ENCODE measurements at places on chromosomes 1 and 21.

- no peak for DNase-seq
Measured at GRCh38 chr1:200653022-200653462, 16.7 kb downstream of the DDX59 start.

- no peak for DNase-seq
Measured at GRCh38 chr1:245168086-245168485, 13.3 kb downstream of the KIF26B start.

DNA sequence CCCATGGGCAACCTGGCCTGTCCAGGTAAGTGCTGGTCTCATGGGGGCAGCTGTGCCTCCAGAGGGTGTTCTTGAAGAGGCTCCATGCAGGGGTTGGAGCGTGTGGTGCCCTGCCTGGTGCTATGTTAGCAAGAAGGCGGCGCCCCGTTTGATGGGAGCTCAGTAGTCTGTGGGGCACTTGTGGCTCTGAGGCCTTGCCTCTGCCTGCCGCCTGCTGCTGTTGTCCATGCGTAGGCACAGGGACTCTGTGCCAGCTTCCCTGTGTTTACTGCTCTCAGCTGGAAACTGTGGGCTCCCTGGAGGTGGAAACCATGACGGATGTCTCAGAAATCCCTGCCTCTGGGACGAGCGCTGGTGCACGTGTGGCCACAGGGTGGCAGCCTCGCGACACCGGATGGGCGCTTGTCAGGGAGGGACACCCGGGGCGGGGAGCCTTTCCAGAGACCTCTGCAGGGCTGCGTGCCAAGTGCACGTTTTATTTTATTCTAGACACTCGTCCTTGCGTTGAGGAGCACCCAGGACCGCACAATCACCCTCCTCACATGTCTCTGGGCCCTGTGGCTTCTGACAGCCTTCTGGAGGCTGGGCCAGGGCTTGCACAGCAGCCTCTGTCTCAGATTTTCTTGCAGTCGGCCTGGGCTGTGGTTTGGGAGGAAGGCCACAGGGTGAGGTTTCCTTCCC is 27.1 kb downstream of the SNAP47 start:
- DNase-seq, result peak; percentile 33

DNA sequence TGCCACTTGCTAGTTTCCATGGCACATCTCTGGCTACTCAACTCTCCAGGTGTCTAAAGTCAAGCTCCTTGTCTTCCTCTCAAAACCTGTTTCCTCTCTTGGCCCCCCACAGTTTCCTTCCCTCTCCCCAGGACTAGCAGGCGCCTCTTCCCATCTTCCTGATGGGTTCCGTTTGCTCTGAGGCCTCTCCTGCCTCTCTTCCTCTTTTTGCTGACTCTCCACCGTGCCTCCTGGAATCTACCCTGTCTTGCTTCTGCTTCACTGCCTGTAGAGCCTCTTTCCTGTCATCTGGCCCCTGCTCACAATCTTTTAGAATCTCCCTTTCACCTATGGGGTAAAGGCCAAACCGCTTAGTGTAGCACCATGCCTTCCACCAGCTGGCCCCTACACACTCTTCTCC is 21.8 kb upstream of the LHX4 start:
- DNase-seq, result no peak

DNA sequence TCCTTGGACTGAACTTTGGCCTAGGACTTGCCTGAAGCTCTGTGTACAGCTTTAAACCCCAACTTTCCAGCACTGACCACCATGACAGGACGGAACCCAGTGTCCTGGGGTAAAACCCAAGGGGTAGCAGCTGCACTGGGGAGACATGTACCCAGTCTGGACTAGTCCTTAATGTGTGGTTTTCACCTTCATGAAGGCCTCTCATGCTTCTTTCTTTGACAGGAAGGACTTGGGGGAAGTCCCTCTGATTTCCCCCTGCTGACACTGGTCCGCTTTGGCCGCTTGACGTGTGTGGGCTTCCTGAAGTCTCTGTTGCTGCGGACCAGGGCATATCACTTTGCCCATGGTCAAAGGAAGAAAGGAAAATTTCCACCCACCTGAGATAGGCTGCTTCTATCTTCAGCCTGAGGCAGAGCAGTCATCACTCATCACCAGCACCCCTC is 66.3 kb upstream of the PRDX6 start:
- no peak for DNase-seq

GRCh38 chr1:99777752-99778151 is 11.3 kb upstream of the FRRS1 start:
- no peak for DNase-seq

DNA sequence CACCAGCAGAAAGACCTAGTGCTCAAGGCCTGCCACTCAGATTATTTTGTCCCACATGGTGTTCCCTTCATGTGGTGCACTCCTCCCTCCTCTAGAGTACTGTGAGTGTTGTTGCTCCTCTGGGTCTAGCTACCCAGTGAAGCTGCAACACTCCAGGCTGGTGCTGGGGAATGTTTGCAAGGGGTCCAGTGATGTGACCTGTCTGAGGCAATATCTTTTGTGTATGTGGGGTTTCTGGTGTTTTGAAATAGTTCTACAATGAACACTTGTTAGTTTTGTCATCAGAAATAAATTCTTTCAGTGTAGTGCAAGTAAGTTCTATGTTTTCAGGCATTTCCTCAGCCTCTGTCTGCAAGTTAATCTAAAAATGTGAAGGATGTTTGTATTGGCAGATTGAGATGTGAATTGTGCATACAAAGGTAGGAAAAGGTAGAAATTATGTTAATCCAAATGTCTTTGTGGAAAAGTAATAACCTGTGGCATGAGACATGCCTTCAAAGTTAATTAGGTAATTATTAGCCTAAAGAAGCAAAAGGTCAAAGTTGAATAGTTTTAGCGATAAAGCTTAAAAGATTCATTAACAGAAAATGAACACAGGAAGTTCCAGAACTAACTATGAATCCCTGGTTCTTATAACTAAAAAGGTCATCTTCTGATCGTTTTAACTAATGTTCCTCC is 616.8 kb downstream of the LTN1 start:
- peak; percentile 32 for DNase-seq

DNA sequence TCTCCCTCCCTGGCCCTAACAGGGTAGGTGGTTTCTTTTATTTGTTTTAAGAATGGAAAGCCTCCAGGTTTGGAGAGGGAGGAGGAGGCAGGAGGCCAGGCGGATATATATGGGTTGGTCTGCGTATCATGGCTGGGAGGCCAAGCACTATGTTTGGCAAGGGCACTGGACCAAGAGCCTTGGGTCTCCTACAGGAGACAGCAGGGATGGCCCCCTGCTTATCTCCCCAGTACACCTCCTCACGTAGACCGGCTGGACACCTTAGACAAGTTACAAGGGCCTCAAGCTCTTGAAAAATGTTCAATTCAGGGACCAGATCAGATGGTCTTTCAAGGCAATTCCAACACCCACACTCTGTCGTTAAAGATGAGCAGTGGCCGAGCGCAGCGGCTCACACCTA is 10.9 kb downstream of the SLC41A1 start:
- no peak for DNase-seq

DNA sequence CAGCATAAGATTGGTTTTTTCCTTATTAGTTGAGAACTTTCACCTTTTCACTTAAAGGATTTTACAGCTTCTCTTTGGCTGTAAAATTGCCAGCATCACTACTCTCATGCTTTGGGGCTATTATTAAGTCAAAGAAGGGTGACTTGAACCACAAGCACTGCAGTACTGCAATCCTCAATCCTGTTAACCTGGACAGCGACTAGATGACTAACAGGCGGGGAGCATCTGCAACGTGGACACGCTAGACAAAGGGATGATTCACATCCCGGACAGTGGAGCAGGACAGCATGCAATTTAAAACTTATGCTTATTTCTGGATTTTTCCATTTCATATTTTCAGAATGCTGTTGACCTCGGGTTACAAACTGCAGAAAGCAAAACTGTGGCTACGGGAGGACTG is 8.1 kb downstream of the ARV1 start:
- DNase-seq, result peak; percentile 80

GRCh38 chr1:207956986-207957385 is 46.1 kb upstream of the CD34 start:
- no peak for DNase-seq

GRCh38 chr1:64590316-64590715 is 120.4 kb downstream of the CACHD1 start:
- DNase-seq, result no peak

DNA sequence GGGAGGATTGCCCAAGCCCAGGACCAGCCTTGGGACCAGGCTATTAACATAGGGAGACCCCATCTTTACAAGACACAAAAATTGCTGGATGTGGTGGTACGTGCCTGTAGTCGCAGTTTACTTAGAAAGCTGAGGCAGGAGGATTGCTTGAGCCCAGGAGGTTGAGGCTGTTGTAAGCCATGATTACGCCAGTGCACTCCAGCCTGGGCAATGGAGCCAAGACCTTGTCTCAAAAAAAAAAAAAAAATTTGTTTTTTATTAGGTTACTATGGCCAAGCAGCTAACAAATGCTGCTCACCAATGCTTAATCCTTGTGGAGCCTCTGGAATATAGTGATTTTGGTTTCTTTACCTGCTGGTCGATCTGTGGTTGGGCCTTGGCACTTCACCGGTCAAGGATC is 8.8 kb downstream of the ARID1A start:
- DNase-seq, result no peak

DNA sequence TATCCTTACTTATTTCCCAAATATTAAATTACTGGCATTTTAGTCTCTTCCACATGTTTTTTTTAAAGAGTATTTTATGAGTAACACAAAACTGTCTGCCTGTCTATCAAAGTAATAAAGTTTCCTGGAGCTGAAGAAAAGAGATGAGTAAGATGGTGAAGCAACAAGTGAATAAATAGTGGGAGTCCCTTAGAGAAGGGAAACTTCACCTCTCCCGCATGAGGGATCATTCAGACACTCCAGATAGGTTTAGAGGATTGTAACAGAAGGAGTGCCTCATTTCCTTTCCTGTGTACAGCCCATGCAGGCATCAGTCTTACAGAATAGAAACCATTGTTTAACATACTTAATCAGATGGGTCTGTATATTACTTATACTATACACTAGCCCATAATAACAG is 205.7 kb downstream of the USP25 start:
- peak; percentile 58 for DNase-seq

DNA sequence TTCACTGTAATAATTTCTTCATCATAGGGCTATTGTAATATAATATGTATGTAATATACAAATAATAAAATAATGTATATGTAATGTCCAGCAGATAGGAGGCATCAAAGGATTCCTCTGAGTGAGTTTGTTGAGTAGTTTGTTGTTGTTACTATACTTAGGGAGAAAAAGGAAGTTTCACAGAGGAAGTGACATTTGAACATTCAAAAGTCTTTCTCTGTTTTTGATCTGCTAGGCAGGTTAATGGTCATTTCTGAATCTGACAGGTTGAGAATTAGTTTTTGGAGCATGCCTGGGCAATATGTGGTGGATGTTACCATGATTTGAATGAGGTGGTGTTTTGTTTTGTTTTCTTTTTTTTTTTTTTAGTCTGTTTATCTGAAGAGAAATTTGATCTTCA is 102.1 kb downstream of the NRDC start:
- DNase-seq, result no peak

DNA sequence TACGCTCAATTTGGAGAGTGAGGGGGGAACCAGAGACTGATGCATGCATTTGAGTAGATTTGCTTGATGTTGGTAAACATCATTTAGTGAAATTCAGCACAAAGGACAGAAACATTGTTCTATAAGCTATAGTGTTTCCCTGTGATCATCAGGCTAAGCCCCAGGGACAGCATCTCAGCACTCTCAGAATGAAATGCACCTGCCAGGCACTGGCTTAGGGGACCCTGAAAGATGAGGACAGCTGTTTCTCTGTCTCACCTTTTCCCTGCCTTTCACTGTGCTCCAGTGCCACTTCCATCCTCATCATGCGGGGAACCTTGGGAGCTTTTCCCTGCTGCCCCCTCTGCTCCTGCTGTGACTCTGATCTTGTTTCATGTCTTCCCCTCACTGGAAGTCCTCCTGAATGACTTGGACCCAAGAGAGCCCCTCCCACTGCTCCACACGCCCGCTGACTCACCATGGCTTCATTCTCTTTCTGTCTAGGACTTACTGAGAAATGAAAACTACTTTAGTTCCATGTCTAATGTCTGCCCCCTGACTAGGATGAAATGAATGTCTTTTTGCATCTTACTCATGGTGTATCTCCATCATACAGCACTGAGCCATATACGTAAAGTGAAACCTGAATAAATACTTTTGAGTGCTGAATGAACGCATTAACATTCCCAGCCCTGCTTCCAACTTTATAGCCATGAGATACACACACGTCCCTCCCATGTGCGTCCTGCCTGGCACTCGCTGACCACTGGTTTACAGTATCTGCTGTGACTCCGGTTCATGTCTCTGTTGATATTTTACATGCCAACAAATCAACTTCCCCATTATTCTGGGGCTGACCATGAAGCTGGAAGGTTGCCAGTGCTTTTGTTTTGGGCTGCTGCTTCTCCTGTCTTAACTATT is 182.0 kb downstream of the PCP4 start:
- peak; percentile 39 for DNase-seq

- no peak for DNase-seq
Measured at GRCh38 chr1:178784131-178784536, 59.1 kb downstream of the RALGPS2 start.

- no peak for DNase-seq
Measured at GRCh38 chr1:44249543-44249942, 36.3 kb downstream of the DMAP1 start.

GRCh38 chr1:186872291-186872690 is 43.5 kb downstream of the PLA2G4A start:
- no peak for DNase-seq

- DNase-seq, result peak; percentile 59
Measured at GRCh38 chr21:36125512-36126207, 9.2 kb upstream of the CBR3 start.

GRCh38 chr1:214331827-214332423 is 51.0 kb downstream of the SMYD2 start:
- peak; percentile 26 for DNase-seq

GRCh38 chr1:19448491-19449439 is 36.6 kb downstream of the CAPZB start:
- DNase-seq, result peak; percentile 95

DNA sequence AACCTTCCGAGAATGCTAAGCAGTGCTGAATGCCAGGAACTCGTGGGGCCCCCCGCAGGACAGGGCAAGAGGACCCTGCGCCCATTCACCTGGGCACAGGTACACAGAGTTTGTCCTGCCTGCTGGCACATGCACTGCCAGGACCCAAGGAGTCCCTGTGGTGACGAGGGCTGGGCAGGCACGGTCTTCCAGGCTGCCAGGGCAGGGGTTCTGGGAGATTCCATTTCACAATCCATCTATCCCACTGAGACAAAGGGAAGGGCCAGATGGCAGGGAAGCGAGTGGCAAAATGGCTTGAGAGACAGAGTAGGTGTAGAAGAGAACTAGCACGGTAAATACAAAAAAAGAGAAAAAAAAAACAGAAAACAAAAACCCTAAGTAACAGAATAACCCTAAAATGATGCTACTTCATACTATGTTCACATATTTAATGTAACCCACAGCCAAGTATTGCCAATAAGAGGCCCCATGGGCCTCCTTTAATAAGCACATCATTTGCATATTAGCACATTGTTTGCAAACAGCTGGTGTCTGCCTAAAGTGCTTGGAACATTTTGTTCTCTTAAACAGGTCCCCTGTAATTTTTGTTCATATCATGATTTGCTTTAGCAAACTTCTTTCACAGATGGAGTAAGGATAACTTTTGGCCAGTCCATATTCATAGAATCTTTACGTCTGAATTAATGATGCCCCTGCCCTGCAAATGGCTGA is 83.8 kb downstream of the STUM start:
- DNase-seq, result no peak

GRCh38 chr1:39540504-39541031 is 36.0 kb downstream of the PABPC4 start:
- no peak for DNase-seq

Data from kidney glomerular epithelial cell (primary cell).